ENCODE measurements at places on chromosomes 5 and 9.

- no peak for DNase-seq
Measured at GRCh38 chr9:26727471-26727870, 165.1 kb downstream of the CAAP1 start.

DNA sequence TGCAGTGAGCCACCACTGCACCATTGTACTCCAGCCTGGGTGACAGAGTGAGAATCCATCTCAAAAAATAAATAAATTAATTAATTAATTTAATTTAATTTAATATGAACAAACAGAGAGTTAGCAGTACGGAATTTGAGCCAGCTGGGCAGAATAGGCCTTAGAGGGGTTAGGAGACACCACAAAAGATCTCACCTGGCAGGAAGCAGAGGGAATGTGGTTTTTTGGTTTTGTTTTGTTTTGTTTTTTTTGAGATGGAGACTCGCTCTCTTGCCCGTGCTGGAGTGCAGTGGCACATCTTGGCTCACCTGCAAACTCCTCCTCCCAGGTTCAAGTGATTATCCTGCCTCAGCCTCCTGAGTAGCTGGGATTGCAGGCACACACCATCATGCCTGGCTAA is 31.8 kb upstream of the PWWP2A start:
- no peak for DNase-seq

DNA sequence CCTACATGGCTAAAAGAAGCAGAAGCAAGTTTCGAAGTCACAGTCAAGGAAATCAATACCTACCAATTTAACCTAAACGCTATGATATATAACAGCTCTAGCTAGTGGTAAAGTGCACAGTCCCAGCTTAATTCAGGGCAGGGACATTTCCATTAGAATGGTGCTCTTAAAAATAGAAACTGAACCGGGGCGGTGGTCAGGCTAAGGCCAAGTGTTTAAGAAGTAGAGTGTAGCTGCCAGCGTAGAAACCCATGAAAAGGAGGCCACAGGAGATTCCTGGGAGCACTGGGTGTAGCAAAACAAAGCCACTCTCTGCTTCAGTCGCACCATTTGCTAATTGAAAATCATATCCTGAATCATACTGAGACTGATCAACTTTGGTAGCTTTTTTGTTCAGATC is 28.8 kb downstream of the PPIC start:
- no peak for DNase-seq

- DNase-seq, result no peak
Measured at GRCh38 chr5:90402521-90403255, 6.9 kb downstream of the CETN3 start.

- no peak for DNase-seq
Measured at GRCh38 chr9:77010527-77010926, 8.9 kb upstream of the FOXB2 start.
